ENCODE measurements at places on chromosomes 5 and 9.

GRCh38 chr5:76547891-76548524 is 75.2 kb downstream of the F2RL2 start:
- DNase-seq, result no peak

GRCh38 chr5:62496876-62497275 is 81.7 kb upstream of the LRRC70 start:
- no peak for DNase-seq

GRCh38 chr9:87622923-87623322 is 103.0 kb upstream of the CTSL start:
- no peak for DNase-seq

DNA sequence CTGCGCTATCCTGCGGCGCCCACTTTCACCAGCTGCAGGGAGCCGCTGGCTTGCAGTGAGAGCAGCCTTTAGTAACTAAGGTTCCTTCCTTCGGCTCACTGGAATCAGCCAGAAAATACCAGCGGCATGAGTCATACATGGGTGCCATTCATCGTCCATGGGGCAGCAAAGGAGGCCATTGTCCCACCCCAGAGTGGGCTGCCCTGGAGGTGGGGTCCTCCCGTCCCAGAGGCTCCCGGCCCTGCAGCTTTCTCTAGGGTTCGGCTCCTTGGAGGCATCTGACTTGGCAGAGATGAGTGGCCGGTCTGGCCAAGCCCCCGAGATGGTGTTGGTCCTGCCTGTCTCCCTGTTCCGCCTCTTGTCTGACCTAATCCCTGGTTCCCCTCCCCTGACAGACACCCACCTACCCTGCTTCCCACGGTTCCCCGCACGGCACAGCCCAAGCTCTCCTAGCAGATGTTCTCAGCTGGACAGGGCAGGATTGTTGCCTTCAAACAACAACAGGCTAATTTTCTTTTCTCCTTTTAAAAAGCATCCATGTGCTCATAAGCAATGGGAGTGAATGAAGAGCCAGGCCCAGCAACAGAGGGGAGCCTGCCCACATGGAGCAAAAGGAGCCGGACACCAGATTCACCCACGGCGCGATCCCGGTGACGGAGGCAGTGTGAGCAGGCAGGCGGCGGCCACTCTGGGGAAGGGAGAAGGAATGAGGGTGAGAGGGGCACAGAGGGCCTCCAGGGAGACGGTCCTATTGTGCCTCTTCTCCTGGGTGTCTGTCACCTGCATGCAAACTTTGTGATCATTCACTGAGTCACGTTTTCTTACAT is 97.0 kb upstream of the COL5A1 start:
- DNase-seq, result no peak

GRCh38 chr5:100755435-100755834 is 147.6 kb downstream of the ST8SIA4 start:
- DNase-seq, result no peak

DNA sequence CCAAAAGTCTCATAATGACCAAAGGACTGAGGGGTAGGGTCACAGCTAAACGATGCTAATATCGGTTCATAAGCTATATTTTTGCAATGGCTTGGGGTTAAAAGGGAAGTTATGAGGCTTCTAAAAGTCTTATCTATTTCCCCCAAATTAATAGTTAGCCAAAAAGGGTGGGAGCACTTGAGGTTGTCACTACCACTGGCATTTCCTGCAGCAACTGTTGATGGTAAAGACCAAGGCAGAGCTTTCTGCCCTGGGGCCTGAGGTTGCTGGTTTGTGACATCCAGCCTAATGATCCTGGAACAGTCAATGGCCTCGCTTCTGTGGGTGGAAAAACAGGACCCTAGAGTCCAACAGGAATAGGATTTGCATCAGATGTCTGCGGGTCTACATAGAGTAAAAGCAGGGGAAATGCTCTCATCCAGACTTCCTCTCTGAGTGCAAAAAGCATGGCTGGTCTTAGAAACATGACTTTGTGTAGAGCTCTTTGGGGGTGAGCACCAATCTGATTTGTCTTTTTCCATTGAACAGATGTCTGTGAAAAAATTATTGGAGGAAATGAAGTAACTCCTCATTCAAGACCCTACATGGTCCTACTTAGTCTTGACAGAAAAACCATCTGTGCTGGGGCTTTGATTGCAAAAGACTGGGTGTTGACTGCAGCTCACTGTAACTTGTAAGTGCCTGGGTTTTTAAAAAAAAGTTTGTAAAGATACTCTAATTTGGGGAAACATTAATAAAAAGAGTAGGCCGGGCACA is 2.7 kb downstream of the GZMA start:
- DNase-seq, result no peak

DNA sequence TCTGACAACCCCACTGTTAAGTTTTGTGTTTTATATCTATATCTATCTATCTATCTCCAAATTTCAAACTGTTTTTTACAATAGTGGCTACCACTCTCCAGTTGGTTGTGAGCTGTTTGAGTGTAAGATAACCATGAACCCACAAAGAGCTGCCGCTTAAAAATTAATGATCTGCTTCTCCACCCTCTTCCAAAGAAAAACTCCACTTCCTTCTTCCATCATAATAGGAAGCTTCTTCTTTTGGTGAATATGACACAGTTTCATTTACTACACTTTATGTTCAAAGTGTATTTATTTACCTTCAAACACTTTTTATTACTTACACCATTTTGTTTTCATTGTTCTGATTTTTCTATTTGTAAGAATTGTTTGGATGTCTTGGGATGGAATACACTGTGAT is 37.9 kb downstream of the SPZ1 start:
- no peak for DNase-seq
